SJSA1 (cell line): ENCODE measurements at places on chromosomes 13 and 19. TPM values are rescaled to one million over a fixed set of nuclear protein-coding genes. Genes with fewer than 3 reads are reported as not detected.

DNA sequence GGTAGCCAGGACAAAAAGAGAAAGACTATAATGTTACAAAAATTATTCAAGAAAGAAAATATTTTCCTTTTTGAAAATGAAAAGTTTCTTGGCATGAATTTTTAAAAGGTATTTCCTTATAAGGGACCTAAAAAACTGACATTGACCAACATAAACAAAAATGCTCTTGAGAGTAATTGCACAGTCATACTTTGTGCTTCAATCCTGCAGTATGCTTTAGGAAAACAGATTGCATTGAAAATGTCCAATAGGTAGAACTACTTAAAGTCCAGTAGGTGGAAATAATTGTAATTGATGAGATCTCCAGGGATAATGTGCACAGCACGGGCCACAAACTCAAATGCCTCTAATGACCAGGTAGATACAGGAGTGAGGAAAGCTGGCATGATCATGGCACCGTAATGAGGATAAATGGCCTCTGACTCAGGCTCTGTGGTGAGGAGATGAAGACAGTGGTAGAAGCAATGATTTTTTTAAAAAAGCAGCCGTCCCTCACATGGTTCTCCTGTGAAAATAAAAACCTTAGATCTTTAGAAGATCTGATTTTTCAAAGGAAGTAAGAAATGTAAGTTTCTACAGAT, 278.0 kb downstream of the ITGBL1 start:
- no peak for DNase-seq

- no peak for DNase-seq
Measured at GRCh38 chr19:2230807-2231533, 5.2 kb downstream of the PLEKHJ1 start.

Gene SIGLECL1
- not detected in 2 replicates for total RNA-seq

GRCh38 chr13:75762076-75762937, 126.2 kb downstream of the LMO7 start:
- DNase-seq: no peak

Gene KCNJ14
- total RNA-seq: 0.53 and 0.55 TPM in 2 replicates

DNA sequence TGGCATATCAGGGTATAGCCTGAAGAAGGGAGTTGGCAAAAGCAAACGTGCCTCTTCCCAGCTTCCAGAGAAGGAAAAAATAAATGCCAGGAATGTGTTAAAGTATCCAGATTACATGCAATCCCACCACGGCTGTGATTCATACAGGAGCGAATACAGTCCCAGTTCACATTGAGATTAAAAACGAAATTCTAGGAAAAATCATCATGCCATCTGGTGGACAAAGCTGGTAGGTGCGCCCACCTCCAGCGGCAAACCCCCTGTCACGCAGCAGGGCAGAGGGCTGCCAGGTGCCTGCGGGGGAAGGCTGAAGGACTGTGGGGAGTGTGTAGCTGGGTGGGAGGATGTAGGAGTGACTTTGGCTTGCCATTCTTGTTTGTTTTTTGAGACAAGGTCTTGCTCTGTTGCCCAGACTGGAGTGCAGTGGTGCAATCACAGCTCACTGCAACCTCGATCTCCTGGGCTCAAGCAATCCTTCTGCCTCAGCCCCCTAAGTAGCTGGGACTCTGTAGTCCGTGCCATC, 6.4 kb upstream of the DMWD start:
- DNase-seq: peak; percentile 80

GRCh38 chr13:41222259-41222852, 28.0 kb upstream of the KBTBD7 start:
- peak; percentile 29 for DNase-seq

Gene CBARP
- total RNA-seq: 0.50 and 1.6 TPM in 2 replicates

DNA sequence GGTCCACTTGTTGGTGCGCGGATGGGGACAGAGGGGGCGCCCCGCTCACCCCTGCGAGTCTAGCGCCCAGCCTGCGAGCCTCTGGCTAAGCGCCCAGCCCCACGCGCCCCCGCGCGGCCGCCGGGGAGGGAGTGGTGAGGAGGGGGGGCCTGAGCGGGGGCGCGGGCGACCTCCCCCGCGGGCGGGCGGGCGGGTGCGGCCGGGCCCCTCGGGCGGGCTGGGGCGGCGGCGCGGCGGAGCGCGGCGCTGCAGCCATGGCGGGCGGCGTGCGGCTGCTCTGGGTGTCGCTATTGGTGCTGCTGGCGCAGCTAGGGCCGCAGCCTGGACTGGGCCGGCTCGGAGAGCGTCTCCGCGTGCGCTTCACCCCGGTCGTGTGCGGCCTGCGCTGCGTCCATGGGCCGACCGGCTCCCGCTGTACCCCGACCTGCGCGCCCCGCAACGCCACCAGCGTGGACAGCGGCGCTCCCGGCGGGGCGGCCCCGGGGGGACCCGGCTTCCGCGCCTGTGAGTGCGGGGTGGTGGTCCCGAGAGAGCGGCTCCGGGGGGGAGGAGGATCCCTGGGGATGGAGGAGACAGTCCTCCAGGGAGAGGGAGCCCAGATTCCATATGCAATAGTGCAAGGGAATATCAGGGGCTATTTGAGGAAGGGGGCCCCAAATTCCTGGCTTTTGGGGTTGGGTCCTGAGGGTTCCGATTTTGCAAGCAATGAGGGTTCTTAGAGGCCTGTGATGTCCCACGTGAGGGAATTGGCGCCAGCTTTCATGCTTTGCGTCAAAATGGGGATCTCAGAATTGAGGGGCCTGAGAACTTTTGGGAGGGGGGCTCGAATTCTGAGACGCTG, at the start of gene LTBP4:
Gene LTBP4, plus strand, starts transcription at position 236 of the 841 bp plus-strand sequence. Its CDS starts 19 bp downstream, at position 255.
- no peak for DNase-seq

Gene TRPC4
- total RNA-seq: 0.61 and 0.63 TPM in 2 replicates

DNA sequence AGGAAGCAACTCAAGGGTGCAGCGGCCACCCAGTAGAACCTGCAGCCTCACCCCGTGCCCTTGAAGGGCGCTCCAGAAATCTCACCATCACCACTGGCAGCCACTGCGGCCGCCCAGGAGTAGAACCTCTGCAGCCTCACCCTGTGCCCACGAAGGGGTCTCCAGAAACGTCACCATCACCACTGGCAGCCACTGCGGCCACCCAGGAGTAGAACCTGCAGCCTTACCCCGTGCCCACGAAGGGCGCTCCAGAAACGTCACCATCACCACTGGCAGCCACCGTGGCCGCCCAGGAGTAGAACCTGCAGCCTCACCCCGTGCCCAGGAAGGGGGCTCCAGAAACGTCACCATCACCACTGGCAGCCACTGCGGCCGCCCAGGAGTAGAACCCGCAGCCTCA, 336.0 kb downstream of the TEX29 start:
- DNase-seq: no peak

Gene CCDC124
- 41.1 and 55.2 TPM in 2 replicates for total RNA-seq

DNA sequence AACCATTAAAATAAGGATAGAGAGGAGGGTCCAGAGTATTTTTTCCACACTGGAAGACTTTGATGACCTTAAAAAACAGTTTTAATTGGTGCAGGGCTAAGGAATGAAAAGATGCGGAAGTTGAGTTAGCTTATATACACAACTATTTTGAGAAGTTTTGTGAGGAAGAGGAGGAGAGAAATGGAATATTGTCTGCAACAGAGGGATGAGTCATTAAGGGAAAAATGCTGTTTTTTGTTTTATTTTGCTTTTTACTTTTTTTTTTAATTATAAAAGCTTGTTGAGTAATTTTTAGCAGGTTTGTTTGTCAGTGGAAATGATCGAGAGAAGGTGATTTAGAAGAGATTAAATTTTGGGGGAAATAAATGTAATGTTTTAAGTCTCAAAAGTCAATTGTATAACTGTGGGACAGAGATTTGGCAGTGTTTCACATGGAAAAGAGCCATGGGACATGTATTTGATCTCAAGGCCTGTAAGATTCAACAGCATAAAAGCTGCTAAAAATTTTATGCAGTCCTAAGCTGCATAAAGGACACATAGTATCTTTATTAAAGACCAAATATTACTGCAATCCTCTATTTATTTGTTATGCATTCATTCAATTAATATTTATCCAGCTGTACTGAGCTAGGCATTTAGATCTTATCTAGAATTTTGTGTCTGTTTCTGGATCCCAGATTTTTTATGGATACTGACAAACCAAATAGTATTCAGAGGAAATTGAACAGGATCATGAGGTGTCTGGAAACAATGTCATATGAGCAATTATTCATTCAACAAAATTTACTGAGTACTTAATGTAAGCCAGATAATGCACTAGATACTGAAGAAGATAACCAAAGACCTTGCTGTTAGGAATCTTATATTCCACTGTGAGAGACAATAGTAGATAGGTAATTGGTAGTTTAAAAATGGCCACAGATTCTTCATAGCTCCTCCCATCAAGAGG, 72.7 kb downstream of the DNAJC15 start:
- no peak for DNase-seq

DNA sequence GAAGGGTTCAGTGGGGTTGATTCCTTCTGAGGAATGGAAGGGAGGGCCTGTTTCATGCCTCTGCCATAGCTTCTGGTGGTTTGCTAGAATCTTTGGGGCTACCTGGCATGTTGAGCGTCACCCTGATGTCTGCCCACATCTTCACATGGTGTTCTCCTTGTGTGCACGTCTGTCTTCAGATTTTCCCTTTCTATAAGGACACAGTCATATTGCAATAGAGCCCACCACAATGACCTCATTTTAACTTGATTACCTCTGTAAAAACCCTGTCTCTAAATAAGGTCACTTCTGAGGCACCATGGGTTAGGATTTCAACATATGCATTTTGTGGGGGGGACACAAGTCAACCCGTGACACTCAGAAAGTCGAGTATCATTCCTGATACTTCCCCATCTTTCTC, 257.9 kb downstream of the COG6 start:
- DNase-seq: no peak

- DNase-seq: no peak
Measured at GRCh38 chr13:110993788-110994187, 78.9 kb upstream of the ANKRD10 start.

DNA sequence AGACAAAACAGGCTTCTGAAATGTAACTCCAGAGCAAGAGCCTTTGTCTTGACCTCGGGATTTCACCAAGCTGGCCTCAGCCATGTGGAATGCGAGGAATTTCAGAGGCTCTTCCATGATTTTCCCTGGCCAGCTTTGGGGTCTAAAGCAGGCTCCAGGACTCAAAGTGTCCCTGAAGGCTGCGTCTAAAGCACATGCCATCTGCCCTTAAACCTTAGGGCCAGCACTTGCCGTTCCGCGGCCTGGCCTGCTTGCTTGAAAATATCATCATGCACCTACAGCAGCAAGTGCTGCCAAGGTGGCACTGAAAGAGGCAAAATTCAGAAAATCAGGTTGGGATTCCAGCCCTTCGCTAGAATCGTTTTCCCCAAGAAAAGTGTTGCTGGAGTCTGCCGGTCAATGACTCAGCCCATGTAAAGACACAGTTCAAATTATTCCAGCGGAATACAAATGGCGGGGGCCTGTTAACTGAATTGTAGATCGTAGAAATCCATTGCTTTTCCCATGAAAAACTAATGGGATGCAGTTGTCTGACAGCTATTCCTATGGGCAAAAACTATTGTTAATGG, 105.7 kb upstream of the RAP2A start:
- DNase-seq: peak; percentile 80

DNA sequence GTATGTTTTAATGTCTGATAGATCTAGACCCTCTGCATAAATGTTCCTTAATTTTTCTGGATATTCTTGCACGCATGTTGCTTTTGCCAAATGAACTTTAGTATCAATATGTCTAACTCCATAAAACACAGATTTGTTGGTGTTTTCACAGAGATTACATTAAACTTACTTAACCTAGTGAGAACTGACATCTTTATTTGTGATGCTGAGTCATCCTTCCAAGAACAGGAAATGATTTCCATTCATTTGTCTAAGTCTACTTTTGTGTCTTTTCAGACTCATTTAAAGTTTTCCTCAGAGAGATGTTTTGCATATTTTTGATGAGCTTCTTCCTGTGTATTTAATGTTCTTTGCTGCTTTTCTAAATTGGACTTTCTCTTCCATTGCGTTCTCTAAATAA, 184.0 kb downstream of the SLC7A1 start:
- DNase-seq: no peak

DNA sequence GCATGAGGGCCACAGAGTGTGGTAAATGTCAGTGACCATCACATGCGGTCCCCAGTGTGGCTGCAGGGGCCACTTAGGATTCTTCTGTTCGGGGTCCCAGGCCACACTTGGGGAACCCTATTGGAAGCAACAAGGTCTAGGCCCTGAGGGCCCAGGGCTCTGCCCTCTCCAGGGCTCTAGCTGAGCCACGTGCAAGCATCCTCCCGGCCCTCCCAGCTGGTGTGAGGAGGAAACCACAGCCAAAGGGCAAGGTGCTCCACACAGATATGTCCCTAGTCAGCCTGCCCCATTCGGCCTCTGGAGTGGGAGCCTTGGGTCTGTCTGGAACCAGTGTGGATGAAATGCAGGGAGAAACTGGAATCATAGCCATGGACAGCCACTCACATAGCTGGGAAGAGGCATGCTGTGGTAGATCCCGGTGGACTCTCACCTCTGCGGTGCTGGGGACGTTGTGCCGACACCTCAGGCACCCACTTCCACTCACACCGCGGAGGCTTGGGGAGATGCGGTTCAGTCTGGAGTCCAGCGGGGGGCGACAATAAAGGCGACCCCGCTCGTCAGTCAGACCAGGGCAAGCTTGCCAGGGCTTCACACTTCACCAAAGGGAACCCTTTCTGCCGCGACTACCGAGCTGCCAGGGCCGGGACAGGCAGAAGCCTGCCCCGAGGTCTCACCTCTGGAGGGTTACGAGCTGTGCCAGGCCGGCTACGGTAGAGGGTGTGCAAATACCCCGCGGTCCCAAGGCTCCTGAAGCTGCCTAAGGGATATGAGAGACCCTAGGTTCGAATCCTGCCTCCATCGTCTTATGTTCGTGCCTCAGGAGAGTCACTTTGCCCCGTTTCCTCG, 4.3 kb upstream of the ZNF497 start:
- DNase-seq: no peak

GRCh38 chr13:77143431-77143830, 116.5 kb upstream of the FBXL3 start:
- DNase-seq: no peak

DNA sequence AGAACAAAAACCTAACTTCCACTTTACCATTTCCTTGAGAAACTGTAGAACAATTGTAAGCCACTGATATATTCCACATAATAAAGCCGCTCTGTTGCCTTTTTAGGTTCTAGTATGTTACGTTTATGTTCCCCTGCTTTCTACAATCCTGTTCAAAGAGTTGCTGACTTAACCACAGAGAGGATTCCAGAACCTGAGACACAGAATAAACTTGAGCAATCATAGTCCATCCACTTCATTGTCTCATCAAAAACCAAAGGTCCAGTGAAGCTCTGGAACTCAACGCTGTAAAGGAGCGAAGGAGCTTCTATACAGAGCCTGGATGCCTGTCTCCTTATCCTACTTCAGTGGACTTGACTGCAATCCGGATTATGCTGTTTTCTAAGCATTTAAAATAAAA, 4.6 kb downstream of the STARD13 start:
- peak; percentile 31 for DNase-seq

Gene ZNF230
- total RNA-seq: 4.3 and 9.7 TPM in 2 replicates

GRCh38 chr19:18541258-18541991, 1.9 kb downstream of the FKBP8 start:
- no peak for DNase-seq

Gene IGFL3
- not detected in 2 replicates for total RNA-seq

Gene ACER1
- total RNA-seq: not detected in 2 replicates
